ENCODE measurements at places on chromosomes 3 and 15.

- H3K4me3 ChIP-seq, result no peak overlapping the region
- no peaks in the 10 kb centered on the region for H3K4me1 ChIP-seq
- no peak for DNase-seq
Measured at GRCh38 chr3:131730581-131730980, 227.8 kb upstream of the MRPL3 start.

DNA sequence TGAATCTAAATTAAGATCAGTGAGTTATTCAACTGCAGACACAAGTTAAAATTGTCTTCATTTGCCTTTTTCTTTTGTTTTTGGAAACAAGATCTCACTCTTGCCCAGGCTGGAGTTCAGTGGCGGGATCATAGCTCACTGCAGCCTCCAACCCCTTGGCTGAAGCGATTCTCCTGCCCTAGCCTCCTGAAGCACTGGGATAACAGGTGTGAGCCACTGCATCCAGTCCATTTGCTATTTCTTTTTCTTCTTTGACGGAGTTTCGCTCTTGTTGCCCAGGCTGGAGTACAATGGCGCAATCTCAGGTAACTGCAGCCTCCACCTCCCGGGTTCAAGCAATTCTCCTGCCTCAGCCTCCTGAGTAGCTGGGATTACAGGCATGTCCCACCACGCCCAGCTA lies 10.3 kb downstream of the RNF168 start:
- no peak overlapping the region for H3K4me3 ChIP-seq
- H3K36me3 ChIP-seq, result peaks cover 26% of the 10 kb centered on the region
- H3K27ac ChIP-seq, result no peak overlapping the region
- H3K4me1 ChIP-seq, result no peaks in the 10 kb centered on the region
- H3K27me3 ChIP-seq, result no peaks in the 10 kb centered on the region
- no peak for DNase-seq

DNA sequence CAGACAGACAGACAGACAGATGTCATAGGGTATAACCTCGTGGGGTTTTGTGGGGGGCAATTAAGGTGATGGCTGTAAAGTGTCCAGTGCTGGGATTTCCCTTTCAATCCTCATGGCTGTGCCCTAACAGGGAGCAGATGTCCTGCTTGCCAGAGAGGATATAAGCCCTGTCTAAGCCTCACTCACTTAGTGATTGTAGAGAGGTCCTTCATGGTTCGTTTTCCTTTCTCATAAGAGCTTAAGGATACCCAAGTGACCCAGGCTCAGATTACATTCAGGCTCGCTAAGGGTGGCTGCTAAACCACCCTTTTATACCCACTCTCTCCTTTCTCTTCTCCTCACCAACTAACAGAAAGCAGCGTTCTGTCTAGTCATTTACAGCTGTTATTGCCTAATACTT lies 19.2 kb downstream of the LYSMD2 start:
- H3K4me3 ChIP-seq, result no peak overlapping the region
- H3K4me1 ChIP-seq, result peaks cover 16% of the 10 kb centered on the region
- H3K36me3 ChIP-seq, result no peaks in the 10 kb centered on the region
- peak overlapping the region; percentile 40 for H3K27ac ChIP-seq

- DNase-seq, result no peak
- no peaks in the 10 kb centered on the region for H3K27me3 ChIP-seq
- no peak overlapping the region for H3K4me3 ChIP-seq
- no peaks in the 10 kb centered on the region for H3K4me1 ChIP-seq
- H3K36me3 ChIP-seq, result peaks cover 46% of the 10 kb centered on the region
- no peak overlapping the region for H3K27ac ChIP-seq
Measured at GRCh38 chr15:70670680-70671079, 92.7 kb downstream of the UACA start.

DNA sequence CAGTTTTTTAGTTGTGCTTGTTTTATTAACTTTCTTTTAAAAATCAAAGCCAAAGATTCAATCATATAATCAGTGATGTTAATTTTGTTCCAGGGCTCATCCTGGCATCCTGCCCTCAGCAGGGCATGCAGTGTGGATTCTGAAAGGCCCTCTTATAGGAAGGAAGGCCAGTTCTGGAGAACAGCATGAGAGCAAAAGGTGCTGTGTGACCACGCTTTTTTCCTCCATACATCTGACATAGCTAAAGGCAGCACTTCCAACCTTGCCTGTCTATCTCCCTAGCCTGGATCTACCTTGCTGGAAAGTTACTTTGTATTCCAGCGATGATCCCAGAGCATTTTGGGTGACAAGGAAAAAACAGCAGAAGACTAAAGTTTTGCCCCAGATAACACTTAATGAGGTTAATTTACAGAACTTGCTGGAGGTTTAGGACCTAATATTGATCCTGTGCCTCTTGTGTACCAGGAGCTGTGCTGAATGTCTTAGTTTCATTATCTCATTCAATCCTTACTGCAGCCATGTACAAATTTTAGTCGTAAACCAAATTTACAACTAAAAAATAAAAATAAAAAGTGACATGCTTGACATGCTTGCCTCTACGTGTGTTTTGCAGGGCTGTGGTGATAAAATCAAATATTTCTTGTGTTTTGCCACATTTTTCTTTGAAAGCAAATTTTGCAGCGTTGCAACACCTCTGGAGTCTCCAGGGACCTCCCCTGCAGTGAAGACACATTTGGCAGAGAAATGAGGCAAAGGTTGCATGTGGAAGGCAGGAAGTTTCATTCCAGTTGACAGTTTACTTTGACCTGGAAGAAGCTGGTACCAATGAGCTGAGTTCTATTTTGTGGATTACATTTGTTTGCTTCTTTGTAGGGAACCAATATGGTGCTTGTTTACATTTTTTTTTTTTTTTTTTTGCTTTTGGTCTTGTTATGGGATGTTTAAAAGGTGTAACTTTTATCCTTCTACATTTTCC lies 13.2 kb downstream of the IL1RAP start:
- no peaks in the 10 kb centered on the region for H3K27me3 ChIP-seq
- no peak overlapping the region for H3K27ac ChIP-seq
- H3K36me3 ChIP-seq, result no peaks in the 10 kb centered on the region
- H3K4me3 ChIP-seq, result no peak overlapping the region
- no peaks in the 10 kb centered on the region for H3K4me1 ChIP-seq

DNA sequence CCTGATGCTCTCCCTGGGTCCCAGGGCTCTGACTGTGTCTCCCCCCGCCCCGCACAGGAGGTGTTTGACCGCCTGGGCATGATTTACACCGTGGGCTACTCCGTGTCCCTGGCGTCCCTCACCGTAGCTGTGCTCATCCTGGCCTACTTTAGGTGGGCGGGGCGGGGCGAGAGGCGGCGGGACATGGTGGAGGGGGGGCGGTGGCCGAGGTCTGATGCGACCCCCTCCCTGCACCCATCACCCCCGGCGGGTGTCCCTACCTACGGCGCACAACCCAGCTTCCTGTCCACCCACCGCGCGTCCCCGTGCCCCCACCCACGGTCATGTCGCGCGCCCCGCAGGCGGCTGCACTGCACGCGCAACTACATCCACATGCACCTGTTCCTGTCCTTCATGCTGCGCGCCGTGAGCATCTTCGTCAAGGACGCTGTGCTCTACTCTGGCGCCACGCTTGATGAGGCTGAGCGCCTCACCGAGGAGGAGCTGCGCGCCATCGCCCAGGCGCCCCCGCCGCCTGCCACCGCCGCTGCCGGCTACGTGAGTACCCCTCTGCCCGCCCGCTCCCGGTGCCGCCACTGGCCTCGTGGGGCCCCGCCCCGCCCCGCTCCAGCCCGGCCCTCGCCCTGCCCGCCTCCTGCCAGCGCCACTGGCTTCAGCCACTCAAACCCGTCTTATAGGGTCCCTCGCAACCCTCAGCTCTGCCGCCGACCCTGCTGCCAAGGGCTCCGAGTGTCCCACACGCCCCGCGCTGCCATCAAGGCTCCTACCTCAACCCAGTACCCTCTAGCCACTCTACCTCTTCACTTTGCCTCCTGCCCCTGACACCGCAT lies 21.0 kb downstream of the PTH1R start:
- no peaks in the 10 kb centered on the region for H3K27me3 ChIP-seq
- H3K4me3 ChIP-seq, result peak overlapping the region; percentile 66
- H3K36me3 ChIP-seq, result no peaks in the 10 kb centered on the region
- peak overlapping the region; percentile 56 for H3K27ac ChIP-seq

DNA sequence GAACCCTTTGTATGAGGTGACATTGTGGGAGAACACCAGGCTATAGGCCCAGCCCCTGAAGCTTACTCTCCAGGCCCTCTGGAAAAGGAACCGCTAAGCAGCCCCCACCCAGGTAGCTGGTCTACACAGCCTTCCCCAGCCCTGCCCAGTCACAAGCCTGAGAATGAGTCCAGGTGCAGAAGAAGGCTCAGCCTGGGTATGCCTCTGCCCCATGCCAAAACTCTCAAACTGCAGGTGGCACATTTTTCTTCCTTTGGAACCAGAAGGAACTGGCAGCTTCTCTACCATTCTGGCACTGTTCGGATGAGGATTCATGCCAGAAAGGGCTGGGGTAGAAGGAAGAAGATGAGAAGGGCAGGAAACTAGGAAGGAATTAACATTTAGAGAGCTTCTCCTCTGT lies 23.7 kb upstream of the TBC1D21 start:
- DNase-seq, result no peak
- peaks cover 11% of the 10 kb centered on the region for H3K27me3 ChIP-seq
- H3K4me3 ChIP-seq, result no peak overlapping the region
- no peaks in the 10 kb centered on the region for H3K4me1 ChIP-seq
- H3K27ac ChIP-seq, result no peak overlapping the region

DNA sequence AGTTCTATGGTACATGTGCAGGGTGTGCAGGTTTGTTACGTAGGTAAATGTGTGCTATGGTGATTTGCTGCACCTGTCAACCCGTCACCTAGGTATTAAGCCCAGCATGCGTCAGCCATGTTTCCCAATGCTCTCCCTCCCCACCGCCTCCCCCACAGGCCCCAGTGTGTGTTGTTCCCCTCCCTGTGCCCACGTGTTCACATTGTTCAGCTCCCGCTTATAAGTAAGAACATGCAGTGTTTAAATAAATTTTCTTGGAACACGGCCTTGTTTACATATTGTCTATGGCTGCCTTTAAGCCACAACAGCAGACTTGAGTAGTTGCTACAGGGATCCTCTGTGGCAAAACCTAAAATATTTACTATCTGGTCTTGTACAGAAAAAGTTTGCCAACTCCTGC lies 41.3 kb upstream of the CORO2B start:
- no peaks in the 10 kb centered on the region for H3K36me3 ChIP-seq
- H3K27me3 ChIP-seq, result no peaks in the 10 kb centered on the region
- no peak for DNase-seq
- no peak overlapping the region for H3K4me3 ChIP-seq
- H3K27ac ChIP-seq, result no peak overlapping the region

GRCh38 chr15:70967646-70968045 lies 75.0 kb downstream of the LRRC49 start:
- DNase-seq, result no peak
- H3K4me1 ChIP-seq, result no peaks in the 10 kb centered on the region
- H3K27ac ChIP-seq, result no peak overlapping the region
- no peaks in the 10 kb centered on the region for H3K36me3 ChIP-seq
- no peaks in the 10 kb centered on the region for H3K27me3 ChIP-seq

DNA sequence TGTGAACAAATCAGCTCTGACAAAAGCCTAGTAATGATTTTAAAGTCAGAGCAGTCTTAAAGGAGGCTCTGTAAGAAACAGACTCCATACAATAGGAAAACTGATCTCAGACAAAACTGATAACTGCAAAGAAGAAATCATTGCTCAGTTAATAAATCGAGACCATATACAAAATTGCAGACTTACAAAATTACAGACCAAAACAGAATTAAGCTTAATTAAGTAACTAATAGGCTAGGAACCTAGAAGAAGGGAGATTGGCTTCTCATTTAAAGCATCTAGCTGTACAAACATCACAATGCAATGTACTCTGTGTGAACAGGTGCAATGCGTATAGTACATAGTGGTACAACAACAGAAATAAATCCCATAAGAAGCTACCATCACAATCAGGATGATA lies 46.3 kb downstream of the ZBTB20 start:
- no peaks in the 10 kb centered on the region for H3K27me3 ChIP-seq
- no peaks in the 10 kb centered on the region for H3K36me3 ChIP-seq
- peaks cover 4% of the 10 kb centered on the region for H3K4me1 ChIP-seq

GRCh38 chr3:49683162-49683561 lies 6.1 kb downstream of the MST1 start:
- no peaks in the 10 kb centered on the region for H3K27me3 ChIP-seq
- H3K27ac ChIP-seq, result no peak overlapping the region
- H3K36me3 ChIP-seq, result no peaks in the 10 kb centered on the region
- no peak overlapping the region for H3K4me3 ChIP-seq

DNA sequence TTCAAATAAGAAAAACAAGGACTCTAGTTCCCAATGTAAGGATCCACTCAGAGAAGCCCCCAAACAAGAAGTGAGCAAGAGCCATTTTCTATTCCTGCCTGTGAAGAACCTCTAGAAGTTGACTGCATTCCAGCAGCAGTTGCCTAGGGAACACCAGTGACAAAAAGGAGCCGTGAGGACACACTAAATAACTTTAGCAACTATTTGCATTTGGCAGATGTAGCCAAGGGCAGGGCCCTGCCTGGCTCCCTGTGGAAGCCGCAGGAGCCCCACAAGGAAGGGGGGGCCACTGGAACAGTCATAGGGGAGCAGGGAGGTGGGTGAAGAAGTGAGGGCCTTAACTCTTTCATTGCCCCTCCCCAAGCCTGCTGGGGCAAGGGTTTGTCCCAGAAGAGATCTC lies 470.2 kb upstream of the PROK2 start:
- no peak overlapping the region for H3K27ac ChIP-seq
- no peaks in the 10 kb centered on the region for H3K4me1 ChIP-seq
- no peaks in the 10 kb centered on the region for H3K27me3 ChIP-seq
- H3K4me3 ChIP-seq, result no peak overlapping the region
- no peak for DNase-seq

GRCh38 chr15:87940768-87941167 lies 315.8 kb downstream of the NTRK3 start:
- no peak for DNase-seq
- H3K27ac ChIP-seq, result no peak overlapping the region
- no peaks in the 10 kb centered on the region for H3K36me3 ChIP-seq
- no peak overlapping the region for H3K4me3 ChIP-seq
- H3K27me3 ChIP-seq, result no peaks in the 10 kb centered on the region
- peaks cover 6% of the 10 kb centered on the region for H3K4me1 ChIP-seq

GRCh38 chr3:135034891-135035440 lies 239.9 kb downstream of the EPHB1 start:
- no peaks in the 10 kb centered on the region for H3K4me1 ChIP-seq
- no peaks in the 10 kb centered on the region for H3K36me3 ChIP-seq
- H3K4me3 ChIP-seq, result no peak overlapping the region
- no peak for DNase-seq
- H3K27ac ChIP-seq, result no peak overlapping the region
- H3K27me3 ChIP-seq, result no peaks in the 10 kb centered on the region

DNA sequence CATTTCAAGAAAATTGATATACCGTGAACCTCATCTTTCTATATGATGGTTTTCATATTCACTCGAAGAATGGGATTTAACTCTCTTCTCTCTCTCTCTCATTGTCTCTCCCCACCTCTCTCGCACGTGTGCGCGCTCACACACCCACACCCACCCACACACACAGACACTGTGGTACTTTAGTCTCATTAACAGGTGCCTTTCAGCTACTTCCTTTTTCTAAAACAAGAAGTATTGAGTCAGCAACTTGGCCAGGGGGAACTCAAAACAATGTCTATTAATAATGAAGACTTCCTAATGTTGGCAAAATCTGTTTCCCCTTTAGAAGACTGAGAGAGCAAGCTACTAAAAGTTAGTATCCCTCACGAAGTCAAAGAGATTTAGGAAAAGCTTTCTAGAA lies 150.7 kb downstream of the TMCO5A start:
- no peak overlapping the region for H3K27ac ChIP-seq
- no peaks in the 10 kb centered on the region for H3K4me1 ChIP-seq
- DNase-seq, result no peak
- no peak overlapping the region for H3K4me3 ChIP-seq
